ENCODE measurements at places on chromosomes 4 and X.

GRCh38 chr4:56570041-56570440 is 64.5 kb downstream of the ARL9 start:
- no peak for DNase-seq

- DNase-seq, result no peak
Measured at GRCh38 chrX:10381193-10381592, 224.4 kb downstream of the CLCN4 start.

DNA sequence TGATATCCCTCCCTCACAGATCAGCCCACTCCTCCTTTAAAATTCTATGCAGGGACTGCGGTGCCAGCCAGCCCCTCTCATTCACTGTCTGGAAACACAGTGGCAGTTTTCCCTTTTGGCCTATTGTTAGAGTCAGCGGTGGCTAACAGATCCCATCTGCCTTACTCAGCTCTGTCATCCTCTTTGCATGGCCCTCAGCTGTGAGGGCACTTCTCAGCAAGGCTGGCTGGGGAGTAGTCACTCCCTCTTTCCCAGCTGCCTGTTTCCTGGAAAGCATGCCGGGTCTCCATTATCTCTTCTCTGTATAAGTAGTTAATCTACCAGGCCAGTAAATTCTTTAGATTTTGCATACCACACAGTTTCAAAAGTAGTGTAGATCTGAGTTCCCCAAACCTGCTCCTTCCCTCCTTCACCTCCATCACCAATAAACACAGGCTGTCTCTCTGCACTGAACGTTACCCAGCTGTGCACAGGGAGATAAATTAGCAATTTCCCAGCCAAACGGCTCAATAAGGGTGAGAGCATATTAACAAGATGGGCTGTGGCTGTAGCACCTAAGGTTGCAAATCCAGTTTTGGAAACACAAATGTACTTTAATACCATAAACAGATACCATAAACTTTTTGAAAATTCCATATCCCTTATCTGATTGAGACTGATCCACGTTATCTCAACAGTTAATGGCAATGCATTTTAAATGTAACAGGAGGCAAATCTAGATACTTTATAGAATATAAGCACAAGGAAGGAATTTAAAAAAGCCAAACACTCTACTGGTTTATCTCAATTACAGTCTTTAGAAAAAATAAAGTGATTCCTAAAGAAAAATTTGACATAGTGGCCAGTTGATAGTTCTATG is 229.3 kb downstream of the ANKRD50 start:
- DNase-seq, result no peak

GRCh38 chr4:93825551-93826216 is 2.9 kb upstream of the ATOH1 start:
- no peak for DNase-seq

- DNase-seq, result no peak
Measured at GRCh38 chr4:27635936-27636913, 775.6 kb downstream of the STIM2 start.

DNA sequence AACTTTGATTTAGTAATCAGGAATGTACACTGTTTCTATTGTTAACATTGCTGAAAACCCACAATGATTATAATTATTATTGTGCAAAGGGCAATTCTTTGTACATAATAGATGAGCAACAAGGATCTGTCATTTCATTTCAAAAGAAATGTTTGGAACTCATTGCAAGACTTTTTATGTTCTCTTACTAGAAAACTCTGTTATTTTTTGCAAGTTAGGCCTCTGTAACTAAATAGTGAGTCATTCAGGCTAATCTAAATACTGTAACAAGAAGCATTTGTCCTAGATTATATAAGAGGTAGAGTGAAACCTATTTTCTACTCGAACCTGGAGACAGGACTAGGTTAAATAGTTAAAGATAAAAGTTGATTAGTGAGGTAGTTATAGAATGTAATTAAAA is 93.2 kb upstream of the FAM47B start:
- DNase-seq, result no peak

- no peak for DNase-seq
Measured at GRCh38 chrX:15165832-15166231, 104.1 kb downstream of the ASB9 start.

- no peak for DNase-seq
Measured at GRCh38 chr4:141849778-141850177, 213.4 kb downstream of the IL15 start.

DNA sequence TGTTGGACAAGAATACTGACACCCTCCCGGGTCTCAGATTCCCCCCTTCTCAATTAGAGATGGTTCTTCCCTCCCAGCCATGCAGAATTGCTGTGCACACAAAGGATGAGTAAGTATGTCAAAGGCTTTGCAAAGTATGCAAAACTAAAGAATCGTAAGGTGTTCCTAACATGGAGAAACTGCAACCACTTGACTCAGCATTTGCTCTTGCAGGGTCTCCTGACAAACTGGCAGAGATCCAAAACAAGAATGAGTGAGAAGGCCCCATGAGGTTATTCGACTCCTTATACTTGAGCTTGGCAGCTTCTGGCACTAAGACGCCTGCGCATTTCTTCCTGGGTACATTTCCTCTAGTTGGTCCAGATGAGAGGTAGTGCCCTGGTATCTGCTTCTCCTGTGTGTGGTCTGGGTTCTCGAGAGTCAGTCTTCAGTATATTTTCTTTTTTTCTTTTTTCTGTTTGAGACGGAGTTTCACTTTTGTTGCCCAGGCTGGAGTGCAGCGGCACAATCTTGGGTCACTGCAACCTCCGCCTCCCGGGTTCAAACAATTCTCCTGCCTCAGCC is 8.2 kb downstream of the FAM184B start:
- no peak for DNase-seq

DNA sequence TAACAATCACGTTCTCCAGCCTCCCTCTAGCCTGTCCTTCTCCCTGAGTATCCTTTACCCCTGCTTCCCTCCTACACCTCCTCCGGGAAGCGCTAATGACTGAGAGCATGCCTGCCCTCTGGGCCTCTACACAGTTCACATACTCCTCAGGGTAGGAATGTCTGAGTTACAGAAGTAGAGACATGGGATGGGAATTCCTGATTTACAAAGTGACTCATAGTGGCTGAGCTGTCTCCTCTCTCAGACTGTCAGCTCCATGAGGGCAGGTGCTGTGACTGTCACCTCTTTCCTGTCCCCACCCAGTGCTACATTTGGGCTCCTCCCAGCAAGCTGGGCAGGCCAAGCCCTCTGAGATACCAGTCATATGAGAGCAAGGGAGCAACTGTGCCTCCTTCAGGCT is 2.6 kb downstream of the LAS1L start:
- no peak for DNase-seq

DNA sequence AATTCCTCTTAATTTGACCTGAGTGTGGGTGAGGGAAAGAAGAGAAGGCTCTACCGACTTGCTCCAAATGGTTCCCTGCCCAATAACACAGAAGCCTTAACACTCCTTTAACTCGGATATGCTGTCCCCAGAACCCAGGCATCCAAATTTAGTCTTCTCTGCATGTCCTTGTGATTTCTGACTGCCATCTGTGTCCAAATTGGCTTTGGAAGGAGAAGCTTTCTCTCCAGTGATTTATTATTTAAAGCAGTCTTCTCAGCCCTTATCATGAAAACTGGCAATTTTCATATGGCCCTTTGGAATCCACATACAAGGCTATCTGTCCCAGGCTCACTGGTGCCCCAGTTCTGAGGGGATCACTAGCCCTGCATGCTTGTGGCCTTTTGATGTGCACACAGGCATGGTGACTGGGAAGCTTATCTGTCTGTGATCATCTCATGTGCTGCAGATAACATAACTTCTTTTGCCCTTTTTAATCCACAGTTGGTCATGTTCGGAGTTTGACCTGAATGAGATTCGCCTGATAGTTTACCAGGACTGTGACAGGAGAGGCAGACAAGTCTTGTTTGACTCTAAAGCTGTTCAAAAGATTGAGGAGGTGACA is 56.7 kb downstream of the FNIP2 start:
- no peak for DNase-seq

DNA sequence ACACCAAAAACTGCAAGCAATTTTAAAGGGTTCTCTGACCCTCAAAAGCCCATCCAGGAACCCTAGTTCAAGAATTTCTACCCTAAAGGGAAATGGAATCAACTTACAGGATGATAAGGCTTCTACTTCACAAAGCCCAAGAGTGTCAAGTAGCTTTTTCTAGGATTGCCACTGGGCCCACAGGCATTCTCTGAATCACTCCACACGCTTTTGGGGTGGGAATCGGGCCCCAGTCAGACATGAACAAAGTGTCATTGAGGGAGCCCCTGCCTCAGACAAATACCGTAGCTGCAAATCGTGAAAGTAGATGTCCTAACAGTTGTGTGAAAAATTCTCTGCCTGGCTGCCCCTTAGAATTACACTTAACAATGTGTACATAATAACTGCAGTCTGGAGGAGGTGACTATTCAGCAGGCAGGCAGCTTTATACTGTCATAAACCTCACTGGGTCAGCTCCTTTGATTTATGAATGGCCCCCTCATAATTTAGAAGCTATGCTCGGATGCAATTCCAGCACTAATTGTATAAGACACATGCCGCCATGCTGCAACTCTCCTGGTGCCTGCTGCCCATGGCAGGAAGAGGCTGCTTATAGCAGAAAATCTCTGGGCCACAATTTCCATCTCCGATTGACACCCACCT is 36.7 kb downstream of the CHRDL1 start:
- no peak for DNase-seq

- DNase-seq, result no peak
Measured at GRCh38 chr4:173475751-173476150, 54.3 kb downstream of the HAND2 start.

DNA sequence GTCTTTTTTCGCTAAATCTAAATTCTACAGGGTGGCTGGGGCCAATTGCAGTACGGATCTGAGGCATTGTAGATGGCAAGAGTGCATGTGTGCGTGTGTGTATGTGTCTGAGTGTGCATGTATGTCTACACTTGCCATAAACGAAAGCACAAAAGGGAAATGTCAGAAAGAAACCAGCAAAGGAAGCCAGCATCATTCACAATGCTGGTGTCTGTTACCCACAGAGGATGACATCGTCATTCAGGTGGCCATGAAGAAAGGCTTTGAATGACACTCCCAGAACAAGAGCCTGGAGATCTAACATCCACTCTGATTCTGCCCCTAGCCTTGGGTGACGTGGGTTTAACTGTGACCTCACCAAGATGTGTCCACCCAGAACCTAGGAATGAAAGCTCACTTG is 124.6 kb downstream of the DHRSX start:
- no peak for DNase-seq

DNA sequence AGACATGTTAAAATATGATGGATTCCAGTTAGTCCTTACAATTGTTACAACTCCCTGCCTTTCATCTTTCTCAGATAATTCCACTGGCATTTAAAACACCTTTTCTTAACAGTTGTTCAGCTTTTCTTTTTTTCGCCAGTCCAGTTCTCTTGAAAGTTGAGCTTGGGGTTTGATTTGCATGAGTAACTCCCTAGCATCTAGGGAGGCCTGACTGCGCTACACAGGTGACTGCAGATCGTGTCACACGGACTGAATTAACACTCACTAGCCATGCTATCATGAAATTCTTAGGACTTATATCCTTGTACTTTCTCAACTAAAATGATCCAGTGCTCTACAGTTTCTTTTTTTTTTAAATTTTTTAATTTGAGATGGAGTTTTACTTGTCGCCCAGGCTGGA is 69.8 kb downstream of the ARHGAP24 start:
- no peak for DNase-seq

DNA sequence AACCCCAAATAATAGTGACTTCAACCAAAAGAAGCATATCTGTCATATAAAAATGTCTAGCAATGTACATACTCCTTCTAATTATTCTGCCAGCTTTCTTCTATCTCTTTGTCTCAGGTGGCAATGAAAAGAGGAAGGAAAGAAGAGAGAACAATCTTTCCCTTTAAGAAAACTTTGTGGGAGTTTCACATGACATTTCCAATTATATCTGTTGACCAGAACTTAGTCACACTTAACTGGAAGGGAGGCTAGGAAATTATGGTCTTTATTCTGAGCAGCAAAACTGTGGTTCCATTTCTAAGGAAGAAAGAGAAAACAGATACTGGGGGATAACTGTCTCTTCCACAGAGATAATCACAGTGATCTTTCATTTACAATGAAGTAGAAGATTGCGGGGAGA is 12.9 kb upstream of the MAOA start:
- no peak for DNase-seq

DNA sequence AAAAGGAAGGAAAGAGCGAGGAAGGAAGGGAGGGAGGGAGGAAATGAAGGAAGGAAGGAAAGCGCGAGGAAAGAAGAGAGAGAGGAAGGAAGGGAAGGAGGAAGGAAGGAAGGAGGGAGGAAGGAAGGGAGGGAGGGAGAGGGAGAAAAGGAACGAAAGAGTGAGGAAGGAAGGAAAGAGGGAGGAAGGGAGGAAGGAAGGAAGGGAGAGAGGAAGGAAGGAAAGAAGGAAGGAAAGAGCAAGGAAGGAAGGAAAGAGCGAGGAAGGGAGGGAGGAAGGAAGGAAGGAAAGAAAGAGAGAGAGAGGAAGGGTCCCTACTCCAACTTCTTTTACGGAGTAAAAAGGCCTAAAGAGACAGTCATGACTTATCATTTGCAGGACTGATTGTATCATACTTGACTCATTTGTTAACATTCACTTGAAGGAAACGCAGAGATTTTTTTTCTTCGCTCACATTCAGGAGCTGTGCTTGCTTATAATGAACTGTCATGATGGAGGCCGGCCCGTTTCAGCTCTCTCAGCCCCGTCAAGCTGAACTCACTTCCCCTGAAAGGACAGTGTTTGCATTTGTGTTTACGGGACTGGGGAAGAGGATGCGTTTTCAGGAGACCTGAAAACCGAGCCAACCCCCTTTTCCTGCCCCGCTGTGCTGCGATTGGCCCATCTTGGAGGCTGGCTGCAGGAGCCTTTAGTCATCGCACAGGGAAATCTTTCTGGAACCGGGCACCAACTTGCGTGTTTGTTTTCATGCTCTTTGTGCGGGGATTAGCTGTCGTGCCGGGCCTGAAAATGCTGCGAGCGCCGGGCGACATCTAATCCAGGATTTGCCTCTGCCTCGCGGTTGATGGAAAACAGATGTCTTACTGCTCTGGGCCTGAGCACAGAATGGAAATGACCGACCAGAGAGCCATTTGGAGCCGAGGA is 17.8 kb downstream of the TRIM2 start:
- peak; percentile 16 for DNase-seq

DNA sequence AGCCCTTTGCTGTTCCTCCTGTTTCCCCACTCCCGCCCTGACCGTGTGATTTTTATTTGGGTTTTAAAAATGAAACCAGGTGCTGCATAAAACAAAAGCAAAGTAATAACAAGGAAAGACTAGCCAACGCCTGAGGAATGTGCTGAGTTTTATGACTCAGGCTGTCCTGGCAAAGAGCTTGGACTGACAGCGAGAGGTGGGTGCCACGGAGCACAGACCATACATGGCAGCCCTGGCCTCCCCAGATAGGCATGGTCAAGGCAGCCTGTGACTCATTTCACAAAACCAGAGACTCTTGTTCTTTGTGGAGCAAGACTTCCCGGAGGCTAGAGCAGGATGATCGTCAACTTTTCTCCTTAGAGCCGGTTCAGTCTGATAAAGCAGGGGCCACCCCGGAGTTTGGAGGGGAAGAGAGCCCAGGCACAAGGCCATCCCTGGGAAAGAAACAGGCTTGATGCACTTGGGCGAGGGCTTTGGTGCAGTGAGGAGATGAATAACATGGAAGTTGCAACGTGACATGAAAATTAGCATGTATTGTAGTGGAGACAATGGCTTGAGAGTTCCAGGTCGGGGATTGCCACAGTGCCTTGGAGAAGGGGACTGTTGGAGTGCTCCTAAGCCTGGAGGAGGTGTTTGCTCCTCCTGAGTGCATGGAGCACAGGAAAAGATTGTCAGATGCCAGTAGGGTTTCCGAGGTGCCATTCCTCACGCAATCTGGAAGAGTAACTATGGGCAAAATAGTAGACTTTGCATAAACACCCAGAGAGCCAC is 54.8 kb downstream of the C4orf51 start:
- DNase-seq, result no peak

GRCh38 chr4:41069257-41069656 is 145.1 kb downstream of the APBB2 start:
- DNase-seq, result no peak

GRCh38 chrX:129115104-129115503 is 408.2 kb downstream of the SMARCA1 start:
- DNase-seq, result no peak

Measured in GM12892 (cell line).